Activated T-helper 1 cell treated with Interleukin-2 at 50 U/mL for 16 hours (primary cell): ENCODE measurements at places on chromosomes 2 and 18.

GRCh38 chr18:66792466-66792865 lies 188.6 kb upstream of the CDH19 start:
- no peak for DNase-seq

DNA sequence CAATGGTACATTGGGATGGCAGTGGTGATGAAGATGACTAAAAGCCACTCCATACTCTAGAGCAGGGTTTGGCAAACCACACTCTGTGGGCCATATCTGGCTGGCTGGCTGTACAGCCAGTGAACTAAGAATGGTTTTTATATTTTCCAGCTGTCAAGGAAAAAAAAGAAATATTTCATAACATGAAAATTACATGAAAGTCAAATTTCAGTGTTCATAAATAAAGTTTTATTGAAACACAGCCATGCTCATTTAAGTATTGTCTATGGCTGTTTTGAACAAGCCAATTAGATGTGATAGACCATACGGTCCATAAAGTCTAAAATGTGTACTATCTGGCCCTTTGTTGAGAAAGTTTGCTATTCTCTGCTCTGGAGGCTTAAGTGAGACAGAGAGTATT lies 1.5 kb downstream of the TTC21B start:
- DNase-seq = no peak

DNA sequence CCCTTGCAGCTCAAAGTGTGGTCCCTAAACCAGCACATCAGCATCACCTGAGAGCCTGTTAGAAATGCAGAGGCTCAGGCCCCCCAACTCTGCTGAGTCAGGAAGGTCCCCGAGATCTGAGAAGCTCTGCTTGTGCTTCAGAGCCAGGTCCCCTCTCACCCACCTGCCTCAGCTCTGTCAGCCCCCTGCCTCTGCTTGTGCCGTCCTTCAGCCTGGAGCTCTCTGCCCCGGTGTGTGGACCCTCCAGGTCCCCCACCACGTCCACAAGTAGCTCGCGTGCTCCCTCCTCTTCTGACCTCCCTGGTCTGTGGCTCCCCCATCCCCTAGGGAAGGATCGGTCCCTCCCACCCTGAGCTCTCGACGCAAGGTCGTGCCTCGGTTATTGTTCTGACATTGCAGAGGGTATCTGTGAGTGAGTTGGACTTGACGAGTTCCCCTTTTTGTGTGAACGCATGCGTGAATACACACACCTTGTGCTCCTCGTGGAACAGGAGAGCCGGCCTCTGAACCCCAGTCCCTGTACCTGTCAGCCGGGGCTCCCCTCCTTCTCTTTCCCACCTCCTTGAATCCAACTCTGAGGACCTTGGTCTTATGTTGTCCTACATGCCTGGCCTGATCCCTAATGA lies 75.5 kb upstream of the TAF1B start:
- DNase-seq = no peak

- no peak for DNase-seq
Observed at GRCh38 chr2:121239471-121239870, 45.5 kb downstream of the TFCP2L1 start.

GRCh38 chr2:231370749-231371429 lies 24.6 kb upstream of the B3GNT7 start:
- no peak for DNase-seq

GRCh38 chr2:30620102-30620501 lies 173.1 kb downstream of the LCLAT1 start:
- no peak for DNase-seq

DNA sequence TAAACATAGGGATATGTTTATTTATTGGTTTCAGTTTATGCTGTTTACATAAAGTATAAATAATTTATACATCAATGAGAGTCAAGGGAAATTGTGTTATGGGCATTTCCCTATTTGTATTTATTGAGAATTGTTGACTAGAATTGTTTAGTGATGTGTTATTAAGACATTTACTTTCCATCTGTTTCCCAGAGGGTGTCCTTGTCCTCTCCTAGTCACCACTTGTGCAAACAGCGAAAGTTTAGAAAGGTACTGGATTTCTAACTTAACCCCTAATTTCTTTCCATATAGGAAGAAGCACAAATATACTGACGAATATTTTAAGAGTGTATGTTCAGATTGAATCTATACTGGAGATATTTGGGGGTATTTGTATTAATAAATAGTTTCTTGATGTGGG lies 6.7 kb downstream of the UBE2E3 start:
- DNase-seq = no peak

GRCh38 chr2:230457793-230458192 lies 41.8 kb downstream of the SP100 start:
- DNase-seq = no peak

GRCh38 chr2:41610501-41611190 lies 437.2 kb upstream of the PKDCC start:
- DNase-seq = no peak

GRCh38 chr2:207640661-207641060 lies 15.5 kb upstream of the METTL21A start:
- DNase-seq = no peak

DNA sequence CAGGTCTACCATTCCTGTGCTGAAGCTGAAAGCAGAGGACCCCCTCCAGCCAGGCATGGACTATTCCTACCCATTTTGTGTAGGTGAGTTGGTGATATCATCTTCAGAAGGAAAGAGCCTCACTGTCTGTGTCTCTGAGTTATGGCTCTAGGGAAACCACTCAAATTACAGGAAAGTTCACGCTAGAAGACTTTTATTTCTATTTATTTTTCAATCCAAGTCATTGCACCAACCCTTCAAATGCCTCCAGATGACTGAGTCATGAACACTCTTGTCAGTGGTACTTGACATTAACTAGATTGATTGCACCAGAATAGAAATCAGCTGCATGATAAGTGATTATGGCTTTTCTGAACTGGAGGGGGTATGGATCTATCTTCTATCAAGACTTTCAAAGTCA lies 338.4 kb downstream of the MBD2 start:
- no peak for DNase-seq

GRCh38 chr2:25337276-25337675 lies 4.4 kb downstream of the DNMT3A start:
- no peak for DNase-seq

- no peak for DNase-seq
Observed at GRCh38 chr18:8876887-8877286, 171.5 kb downstream of the MTCL1 start.

GRCh38 chr2:34787341-34787740 lies 1188.2 kb upstream of the FAM98A start:
- no peak for DNase-seq

- no peak for DNase-seq
Observed at GRCh38 chr18:9961041-9961440, 47.2 kb downstream of the VAPA start.

- DNase-seq = no peak
Observed at GRCh38 chr18:61998957-61999356, 106.2 kb upstream of the RNF152 start.

GRCh38 chr2:64626963-64627760 lies 26.6 kb downstream of the SERTAD2 start:
- DNase-seq = no peak

DNA sequence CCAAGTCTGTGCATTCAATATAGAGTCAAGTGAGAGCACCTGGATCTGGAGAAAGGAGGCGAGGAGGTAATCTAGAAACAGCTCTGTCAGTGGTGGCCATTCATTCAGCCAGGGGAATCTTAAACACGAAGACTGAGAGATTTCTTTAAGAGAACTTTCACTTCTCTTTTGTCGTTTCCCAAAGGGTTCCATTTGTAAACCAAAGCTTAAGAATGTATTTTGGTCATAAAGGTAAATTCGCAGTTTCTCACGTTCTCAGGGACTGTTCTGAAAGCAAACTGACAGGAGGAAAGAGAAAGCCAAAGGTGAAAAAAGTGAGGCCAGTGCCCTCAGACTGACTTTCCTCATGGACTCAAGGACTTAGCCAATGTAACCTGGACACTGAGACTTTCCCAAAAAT lies 513.5 kb downstream of the CMPK2 start:
- no peak for DNase-seq

DNA sequence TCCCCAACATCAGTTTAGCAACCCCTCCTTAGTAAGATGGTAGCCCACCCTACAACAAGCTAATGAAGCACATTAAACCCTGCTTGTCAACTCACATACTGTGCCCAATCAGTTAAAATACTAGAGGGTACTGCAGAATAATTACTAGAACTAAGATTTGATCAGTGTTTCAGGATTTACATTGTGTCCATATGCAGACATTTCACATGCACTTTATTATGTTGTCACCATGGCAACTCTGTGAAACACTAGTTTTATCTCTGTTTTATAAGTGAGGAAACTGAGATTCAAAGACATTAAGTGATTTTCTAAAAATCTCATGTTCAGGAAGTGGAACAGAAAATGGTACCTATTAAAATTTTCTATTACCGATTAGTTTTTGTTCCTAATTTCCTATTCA lies 61.7 kb downstream of the CYBRD1 start:
- DNase-seq = no peak

DNA sequence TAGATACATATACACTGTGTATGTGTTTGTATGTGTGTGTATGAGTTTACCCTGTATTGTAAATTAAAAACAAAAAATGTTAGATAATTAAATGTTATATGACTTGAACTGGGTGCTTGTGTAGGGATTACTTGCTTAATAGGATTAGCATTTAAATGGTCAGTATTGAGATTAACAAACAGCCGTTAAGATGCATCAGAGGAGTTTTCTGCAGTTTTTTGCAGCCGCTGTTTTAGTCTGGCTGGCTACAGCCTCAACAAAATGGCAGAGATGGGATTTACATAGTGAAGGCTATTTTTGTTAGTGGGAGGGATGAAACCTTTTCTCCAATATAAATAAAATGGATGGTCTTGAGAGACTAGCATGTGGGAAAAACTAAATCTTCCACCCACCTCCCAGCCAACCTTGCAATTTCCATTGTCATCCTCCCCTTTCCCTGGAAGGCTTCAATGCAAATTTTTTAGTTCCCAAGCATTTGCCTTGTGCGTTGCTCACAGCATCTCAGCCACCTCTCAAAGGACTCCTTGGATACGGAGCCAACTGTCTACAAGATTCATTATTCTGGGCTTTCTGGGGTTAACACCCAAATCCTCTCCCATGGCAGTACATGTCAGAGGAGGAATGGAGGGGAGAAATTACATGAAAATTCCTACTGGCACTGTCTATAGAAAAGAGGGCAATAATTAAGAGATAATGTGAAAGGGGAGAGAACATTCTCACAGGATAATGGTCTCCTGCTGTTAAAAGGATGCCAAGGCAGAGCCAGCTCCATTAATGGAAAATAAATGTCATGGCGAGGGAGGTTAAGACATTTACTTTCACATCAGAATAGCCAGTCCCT lies 351.9 kb downstream of the CDH2 start:
- no peak for DNase-seq

DNA sequence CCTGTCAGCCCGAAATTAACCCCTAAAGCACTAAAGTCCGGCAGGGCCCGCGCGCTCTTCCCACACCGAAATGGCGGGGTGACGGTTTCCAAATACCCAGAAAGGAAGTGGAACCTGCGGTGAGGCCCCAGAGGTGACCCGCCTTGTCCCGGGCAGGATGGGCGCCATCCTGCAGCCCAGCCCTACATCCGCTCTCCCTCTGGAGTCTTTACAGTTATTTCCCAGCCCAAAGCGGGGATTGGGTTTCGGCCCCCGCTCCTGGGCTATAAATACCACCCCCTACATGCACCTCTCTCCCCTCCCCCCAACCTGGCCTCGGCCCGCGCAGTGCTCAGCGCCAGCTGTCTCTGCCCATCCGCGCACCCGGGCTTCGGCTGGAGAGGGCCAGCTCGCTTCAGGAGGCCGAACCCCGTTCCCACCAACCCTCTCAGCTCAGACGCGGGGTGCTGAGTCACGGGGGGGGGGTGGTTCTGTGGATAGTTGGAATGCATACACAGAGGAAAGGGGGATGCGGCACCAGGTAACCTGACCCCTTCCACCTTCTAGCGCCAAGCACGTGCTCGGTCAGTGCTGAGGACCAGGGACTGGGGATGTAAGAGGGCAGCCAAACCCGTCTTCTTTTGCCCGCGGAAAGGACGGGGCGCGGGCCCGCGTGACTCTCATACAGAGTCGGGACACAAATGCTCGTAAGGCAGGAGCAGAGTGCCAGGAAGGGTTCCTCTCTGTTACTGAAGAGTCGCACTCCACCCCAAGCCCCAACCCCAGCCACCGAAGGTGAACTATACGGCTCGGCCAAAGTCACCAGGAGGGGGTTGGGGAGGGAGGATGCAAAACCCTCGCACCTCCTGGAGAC lies at the start of gene TUBA4B:
TUBA4B (plus strand) TSS at position 344 of the 853 bp plus-strand sequence; CDS start at position 509, 165 bp downstream.
- DNase-seq = no peak

GRCh38 chr2:28717339-28717758 lies 34.3 kb upstream of the PPP1CB start:
- DNase-seq = no peak

- DNase-seq = no peak
Observed at GRCh38 chr2:20353241-20353992, 2.8 kb upstream of the PUM2 start.

DNA sequence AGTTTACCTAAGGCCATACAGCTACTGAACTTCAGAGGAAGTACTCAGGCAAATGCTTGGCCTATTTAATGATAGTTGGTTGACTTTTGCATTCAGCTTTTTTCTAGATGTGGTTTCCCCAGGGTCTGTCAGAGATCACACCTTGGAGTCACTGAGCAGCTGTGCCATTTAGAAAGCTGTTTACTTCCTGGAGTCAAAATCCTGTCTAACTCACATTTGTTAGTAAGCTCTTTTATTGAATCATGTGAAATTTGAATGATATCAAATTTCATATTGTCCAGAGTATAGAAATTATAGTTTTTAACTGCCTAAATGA lies 7.6 kb upstream of the TRIB2 start:
- DNase-seq = no peak
